ENCODE measurements at places on chromosomes 2 and 18. TPM values are rescaled to one million over a fixed set of nuclear protein-coding genes. Genes with fewer than 3 reads are reported as not detected.

Gene SH3RF3
- polyA plus RNA-seq = 1.7 TPM

DNA sequence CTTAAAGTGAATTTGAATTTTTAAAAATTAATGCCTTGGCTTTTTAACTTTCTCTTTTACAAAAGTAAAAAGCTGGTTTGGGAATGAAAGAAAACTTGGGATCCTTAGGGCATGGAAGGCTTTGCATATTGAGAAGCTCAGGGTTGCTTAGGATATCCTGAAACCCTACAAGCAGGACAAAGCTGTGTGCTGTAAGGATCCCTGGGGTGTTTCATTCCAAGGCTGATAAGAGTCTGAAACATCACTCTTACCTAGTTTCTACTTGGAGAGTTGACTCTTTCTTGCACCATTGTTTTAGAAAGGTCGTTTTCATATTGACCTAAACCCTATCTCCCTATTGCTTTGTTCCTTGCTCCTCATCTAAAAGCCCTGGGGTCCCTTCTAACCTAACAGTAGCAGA is 325.9 kb upstream of the NT5C1B start:
- DNase-seq = no peak

DNA sequence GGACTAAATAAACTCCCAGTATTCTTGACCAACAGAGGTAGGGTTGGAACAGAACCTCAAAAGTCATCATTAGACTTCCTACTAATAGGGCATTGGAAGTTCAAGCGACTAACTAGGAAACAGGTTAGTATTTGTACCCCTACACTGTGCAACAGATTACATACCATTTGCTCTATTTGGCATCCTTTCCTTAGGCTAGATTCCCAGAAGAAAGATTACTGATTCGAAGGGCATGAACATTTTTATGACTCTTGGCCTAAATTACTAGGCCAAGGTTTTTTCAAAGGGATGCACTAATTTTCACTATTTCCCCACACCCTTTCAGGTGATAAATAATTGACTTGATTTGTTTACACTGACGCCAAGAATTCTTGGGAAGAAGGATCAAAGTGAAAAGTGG is 104.8 kb upstream of the CYP1B1 start:
- no peak for DNase-seq

Gene SLC5A7
- polyA plus RNA-seq = 0.75 TPM

DNA sequence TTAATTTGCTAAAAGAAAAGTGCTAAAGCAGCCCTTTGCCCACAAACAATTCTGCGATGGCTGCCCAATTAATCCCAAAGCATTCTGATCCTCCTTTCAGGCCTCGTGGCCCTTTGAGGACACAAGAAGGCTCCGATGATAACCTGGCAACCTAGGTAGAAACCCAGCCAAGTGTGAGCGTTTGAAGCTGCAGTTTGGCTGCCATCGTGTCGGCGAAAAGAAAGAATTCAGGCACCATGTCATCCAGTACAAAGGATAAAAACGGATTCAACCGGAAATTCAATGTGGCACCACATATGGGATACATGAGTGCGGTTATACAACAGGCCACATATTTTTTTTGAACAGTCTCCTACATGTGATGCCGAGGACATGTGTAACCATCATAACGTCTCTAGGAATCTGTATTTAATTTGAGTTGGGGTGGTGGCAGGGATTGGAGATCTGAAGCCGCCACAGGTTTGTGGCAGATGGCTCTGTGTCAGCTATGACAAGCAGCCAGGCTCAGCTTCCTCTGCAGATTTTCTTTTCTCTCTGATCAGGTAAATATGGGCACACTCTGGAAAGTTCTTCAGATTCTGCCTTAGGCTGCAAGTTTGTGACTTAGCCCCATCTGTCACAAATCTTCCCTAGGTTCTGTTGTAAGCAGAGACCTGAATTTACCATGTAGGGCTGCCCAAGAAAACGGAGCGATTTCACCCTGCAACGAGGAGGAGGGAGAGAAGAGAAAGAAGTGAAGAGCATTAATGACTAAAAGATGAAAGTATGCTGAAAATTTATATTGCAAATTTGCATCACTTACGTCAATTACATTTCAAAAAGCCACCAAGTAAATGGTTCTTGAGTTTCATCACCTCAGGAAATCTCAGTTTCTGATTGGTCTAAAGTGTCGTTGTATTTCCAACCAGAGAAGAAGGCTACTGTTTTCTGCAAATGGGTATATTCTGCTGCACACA is 573.2 kb downstream of the ZEB2 start:
- no peak for DNase-seq

- no peak for DNase-seq
Observed at GRCh38 chr2:127589841-127590240, 54.4 kb downstream of the MYO7B start.

DNA sequence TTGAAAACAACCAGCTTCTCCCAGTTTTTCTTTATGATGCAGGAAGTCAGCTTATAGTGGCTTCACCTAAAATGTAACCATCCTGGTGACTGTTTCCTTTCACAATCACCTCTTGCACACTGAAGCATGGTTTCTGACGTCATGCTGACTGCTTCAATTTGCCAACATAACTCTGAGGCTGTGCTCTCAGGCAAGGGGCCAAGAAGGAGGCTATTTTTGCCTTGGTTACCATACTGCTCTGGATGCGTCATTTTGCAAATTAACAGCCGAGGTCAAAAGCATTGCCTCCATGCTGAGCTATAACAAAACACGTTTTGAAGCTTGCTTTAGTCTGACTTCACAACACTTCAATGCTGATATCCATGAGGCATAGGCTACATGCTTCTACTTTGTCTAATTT is 397.8 kb downstream of the METTL4 start:
- DNase-seq = no peak
